Effector memory CD8-positive, alpha-beta T cell (primary cell): ENCODE measurements at places on chromosomes 4 and X.

DNA sequence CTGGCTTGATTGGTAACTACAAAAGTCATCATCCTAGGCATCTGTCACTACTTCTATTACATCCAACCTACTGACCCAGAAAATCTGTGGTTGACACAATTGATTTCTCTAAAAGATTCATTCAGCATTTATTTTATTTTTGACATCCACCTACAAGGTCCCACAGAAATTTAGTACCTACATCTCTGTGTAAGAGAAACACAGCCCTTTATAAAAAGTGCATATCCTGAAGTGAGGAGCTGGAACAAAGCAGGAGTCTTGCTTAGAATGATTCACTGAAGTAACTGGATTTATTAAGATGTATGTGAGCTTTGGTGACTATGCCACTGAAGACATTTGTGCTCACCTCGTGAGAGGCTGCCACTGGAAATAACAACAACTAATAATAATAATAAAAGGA is 391.0 kb downstream of the GPAT3 start:
- no peak for DNase-seq

- DNase-seq = no peak
Measured at GRCh38 chrX:120759685-120760084, 116.0 kb downstream of the CT47B1 start.

GRCh38 chr4:175263537-175263936 is 345.4 kb downstream of the ADAM29 start:
- DNase-seq = no peak

- no peak for DNase-seq
Measured at GRCh38 chr4:112966701-112967488, 82.6 kb upstream of the ANK2 start.

- DNase-seq = no peak
Measured at GRCh38 chr4:14671146-14671545, 331.1 kb upstream of the CPEB2 start.

DNA sequence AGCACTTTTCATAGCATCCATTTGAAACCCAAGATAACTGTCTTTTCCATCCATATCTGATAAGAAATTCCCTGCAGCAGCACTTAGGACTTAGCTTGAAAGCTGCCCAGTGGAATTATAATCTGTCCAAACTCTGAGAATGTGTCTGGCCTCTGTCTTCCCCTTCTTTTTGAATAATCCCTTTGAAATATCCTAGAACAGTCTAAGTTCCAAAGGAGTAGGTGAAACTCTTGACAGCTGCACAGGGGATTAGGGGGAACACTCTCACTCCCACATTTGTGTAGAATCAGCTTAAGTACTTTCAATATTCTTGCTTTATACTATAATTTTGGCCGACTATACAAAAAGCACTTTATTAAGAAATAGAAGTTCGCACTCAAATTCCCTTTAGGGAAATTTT is 157.7 kb downstream of the PAPSS1 start:
- no peak for DNase-seq
